Tibial nerve (tissue), 4 donors: ENCODE measurements at places on chromosomes 6 and 20. TPM values are rescaled to one million over a fixed set of nuclear protein-coding genes. Genes with fewer than 3 reads are reported as not detected.
A peak's percentile ranks its signal among the peaks of the same experiment; 100 is the strongest.

- H3K36me3 ChIP-seq = no peaks in the 10 kb centered on the region
These were observed 61.6 kb downstream of the KCNB1 start for GRCh38 chr20:49420811-49421295.

GRCh38 chr6:41602864-41603608, 35.2 kb upstream of the MDFI start:
- peak; percentile 77 for DNase-seq
- no peaks in the 10 kb centered on the region for H3K27me3 ChIP-seq
- no peak overlapping the region for H3K27ac ChIP-seq
- no peaks in the 10 kb centered on the region for H3K36me3 ChIP-seq
- peaks cover 11% of the 10 kb centered on the region for H3K4me1 ChIP-seq
- no peak overlapping the region for H3K4me3 ChIP-seq

NANP gene
- total RNA-seq = 2.8 TPM

SLC17A2 gene
- not detected for total RNA-seq

PLCB1 gene
- total RNA-seq = 34.7 TPM
